ENCODE measurements at places on chromosomes 13 and 19. TPM values are rescaled to one million over a fixed set of nuclear protein-coding genes. Genes with fewer than 3 reads are reported as not detected.

DNA sequence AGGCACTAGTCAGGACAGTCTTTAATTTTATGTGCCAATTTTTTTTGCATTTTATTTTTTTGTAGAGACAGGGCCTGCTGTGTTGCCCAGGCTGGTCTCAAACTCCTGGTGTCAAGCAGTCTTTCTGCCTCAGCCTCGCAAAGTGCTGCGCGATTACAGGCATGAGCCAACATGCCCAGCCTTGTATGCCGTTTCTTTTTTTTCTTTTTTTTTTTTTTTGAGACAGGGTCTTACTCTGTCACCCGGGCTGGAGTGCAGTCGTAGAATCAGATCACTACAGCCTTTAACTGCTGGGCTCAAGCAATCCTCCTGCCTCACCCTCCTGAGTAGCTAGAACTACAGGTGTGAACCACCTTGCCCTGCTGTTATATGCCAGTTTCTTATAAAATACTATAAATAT, 26.4 kb downstream of the BORA start:
- no peaks in the 10 kb centered on the region for H3K4me1 ChIP-seq
- DNase-seq, result no peak
- H3K27me3 ChIP-seq, result no peaks in the 10 kb centered on the region
- no peak overlapping the region for H3K4me3 ChIP-seq

DNA sequence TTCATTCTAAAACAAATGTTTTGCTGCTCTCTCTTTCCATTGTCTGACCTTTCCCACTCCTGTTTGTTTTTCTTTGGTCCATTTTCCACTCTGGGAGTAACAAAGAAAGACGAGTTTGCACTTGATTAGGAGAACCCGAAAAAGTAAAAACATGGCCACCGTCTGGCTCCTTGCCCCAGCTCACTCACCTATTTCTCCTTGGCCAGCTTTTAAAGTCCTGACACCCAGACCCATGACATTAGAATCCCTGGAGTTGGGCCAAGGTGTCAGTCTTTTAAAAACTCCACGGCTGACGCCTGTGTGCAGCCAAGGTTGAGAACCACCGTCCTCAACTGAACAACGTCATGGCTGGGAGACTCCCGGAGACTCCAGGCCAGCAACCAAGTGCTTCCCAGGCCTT, 63.6 kb upstream of the FLT1 start:
- no peak overlapping the region for H3K4me3 ChIP-seq
- H3K27ac ChIP-seq, result no peak overlapping the region
- no peaks in the 10 kb centered on the region for H3K27me3 ChIP-seq
- DNase-seq, result no peak
- H3K4me1 ChIP-seq, result no peaks in the 10 kb centered on the region

GRCh38 chr19:14146789-14147216, 10.4 kb upstream of the ASF1B start:
- no peak overlapping the region for H3K4me3 ChIP-seq
- H3K4me1 ChIP-seq, result peaks cover 18% of the 10 kb centered on the region
- no peaks in the 10 kb centered on the region for H3K36me3 ChIP-seq
- no peak for DNase-seq
- H3K27ac ChIP-seq, result no peak overlapping the region

SRRM5 gene
- total RNA-seq, result 0.10 TPM

Data from left lung (tissue), 14 donors.